ENCODE measurements at places on chromosomes 4 and X.

DNA sequence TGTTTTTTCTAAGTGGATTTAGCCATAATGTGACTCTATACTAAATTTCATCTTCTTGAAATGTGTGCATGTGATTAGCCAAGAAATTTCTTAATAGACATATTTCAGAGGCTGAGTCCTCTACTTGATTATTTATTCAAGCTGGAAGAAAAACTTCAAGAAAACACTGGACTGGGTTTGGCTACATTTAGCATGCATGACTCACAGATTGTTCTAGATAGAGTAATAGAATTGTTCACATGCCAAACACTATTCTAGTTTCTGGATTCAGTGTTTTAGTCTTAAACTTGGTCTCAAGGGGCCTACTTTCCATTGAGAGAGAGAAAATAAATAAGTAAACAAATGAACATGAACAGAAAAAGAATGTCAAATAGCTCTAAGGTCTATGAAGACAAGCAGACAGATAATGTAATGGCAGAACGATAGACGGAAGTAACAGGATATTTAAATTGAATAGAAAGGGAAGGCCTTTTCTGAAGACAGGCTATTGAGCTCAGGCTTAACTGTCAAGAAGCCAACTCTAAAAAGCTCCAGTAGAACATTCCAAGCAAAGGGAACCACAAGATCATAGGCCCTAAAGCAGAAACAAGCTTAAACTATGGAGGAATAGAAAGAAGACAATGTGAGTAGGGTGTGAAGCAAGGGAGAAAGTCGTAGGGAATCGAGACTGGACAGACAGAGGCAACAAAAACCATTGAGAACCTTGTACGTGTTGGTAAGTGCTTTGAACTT is 104.6 kb downstream of the TMEM144 start:
- no peak for DNase-seq

DNA sequence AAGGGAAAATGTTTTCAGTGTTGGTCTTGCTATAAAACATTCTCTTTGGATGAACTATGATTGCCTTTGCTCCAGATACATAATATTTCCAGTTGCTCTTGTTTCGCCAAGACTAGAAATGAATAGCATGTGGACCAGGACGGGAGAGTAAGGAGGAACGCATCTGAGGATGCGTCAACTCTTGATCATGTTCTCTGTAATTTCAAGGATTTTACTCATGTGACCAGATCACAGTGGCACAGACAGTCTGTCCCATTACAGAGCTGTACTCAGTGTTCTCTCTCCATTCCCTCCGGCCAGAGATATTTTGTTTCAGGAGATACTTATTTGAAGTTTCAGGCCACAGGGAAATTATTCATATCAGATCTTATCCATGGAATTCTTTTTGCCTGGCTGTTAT is 266.6 kb downstream of the MID1IP1 start:
- no peak for DNase-seq

GRCh38 chrX:154026136-154027021 is 6.7 kb upstream of the IRAK1 start:
- DNase-seq: no peak

DNA sequence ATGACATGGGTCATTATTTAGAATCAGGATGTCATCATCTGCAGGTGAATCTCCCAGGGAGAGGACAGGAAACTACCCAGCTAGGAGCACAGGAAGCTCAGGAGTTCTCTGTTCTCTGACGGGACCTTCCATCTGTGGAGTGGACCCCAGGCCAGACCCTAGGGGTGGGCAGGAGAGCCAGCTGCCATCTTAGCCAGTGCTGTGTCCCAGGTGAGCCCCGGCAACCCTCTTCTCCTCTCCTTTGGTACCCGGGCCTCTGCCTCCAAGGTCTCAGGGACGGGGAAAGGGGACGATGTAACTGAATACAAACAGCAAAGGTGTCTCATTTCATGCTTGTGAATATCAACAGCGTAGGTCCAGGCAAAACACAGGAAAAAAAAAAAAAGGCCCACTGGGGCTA is 48.5 kb downstream of the C4orf50 start:
- DNase-seq: no peak

DNA sequence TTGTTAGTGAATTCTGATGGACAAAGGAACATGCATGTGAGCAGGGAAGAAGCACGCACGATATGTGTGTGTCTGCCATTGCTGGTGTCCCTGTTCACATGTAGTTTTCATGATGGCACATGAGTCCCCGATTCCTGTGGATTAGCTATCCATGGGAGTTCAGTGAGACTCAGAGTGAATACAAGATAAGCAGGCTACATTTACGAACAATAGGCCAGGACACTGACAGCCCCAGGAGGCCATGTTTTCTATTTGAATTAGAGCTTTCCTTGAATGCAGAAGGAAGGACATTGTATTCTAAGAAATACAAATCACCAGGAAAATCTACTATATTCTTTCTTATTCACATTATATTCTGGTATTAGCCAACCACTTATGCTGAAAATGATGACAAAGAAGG is 171.4 kb downstream of the PPP1R2C start:
- DNase-seq: no peak

DNA sequence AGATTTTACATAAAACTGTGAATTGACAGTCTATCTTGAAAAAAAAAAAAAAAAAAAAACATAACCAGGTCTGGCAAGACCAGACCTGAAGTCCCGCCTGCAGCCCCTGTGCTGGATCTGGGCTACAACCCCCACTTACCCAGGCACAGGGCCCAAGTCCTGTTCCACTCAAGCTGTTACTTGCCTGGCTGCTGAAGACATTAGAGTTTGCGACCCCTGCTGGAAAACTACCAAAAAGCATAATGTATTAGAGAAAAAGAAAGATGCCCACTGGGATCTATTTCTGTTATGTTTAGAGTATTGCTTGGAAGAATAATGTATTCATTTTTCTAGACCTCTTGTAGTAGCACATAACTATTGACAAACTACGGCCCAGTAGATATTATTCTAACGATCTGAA is 4.7 kb downstream of the HS3ST1 start:
- DNase-seq: no peak

DNA sequence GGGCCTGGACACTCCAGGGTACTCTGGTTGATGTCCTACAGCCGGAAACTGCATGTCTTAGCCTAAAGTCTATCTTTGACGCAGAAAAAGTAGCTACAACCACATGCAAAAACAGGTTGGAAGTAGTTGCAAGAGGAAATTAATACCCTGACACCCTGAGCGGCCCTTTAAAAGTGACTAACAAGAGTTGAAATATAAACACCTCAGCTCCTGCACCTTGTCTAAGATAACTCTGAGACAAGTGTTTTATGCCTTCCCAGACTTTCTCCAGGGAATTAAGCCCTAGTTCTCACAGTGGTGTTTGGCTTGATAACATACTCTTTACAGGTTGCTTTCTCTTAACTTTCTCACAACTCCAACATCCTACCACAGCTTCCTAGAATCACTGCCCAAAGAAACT is 943.1 kb downstream of the DMD start:
- DNase-seq: no peak

DNA sequence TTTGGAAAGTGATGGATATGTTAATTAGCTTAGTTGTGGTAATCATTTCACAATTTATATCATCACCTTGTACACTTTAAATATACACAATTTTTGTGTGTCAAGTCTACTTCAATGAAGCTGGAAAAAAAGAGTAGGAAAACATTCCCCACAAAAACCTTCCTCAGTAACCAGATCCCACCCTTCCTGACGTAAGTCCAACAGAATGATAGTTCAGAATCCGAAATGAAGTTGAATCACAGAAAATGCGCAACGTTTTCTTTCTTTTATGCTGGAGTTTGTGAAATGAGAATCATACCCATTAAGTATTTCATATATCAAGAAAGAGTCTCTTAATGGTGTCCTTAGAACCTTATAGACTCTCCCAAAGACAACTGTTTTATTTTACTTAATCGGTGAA is 292.9 kb downstream of the USP46 start:
- no peak for DNase-seq

DNA sequence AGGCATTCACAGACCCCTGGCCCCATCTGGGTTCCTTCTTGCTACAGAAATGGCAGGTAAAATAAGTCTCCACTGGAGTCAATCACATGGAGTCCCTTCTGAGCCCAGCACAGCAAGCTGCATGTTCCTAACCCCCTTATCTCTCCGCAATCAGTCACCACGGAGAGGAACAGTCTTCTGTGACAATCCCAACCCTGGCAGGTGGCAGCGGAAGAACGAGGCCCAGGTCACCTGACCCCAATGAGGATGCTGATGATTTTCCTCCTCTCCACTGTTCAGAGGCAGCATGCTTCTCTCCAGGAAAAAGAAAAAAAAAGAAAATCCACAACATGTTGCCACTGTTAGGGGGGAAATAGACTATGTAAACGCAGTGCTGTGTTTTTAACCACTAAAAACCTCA is 50.1 kb downstream of the TSPAN5 start:
- DNase-seq: no peak

DNA sequence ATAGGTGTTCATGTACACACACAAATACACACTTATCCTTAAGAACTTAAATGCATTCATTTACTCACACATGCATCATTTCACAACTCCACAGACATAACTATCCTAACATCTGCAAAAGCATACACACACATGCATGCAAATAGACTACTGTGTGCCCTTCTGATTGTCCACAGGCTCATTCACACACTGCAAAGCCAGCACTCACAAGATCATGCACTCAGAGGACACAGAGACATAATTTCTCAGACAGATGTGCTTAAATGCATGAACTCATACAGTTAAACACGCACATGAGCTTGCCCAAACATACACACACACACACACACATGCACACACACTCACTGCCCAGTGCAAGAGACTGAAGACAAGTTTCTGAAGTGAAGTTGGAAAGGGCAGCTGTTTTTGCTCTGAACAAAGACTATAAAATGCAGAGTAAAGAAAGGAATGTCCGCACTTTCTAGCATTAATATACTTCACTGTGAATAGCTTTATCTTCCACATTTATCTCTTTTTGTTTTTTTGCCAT is 1018.0 kb upstream of the HS3ST1 start:
- DNase-seq: no peak

DNA sequence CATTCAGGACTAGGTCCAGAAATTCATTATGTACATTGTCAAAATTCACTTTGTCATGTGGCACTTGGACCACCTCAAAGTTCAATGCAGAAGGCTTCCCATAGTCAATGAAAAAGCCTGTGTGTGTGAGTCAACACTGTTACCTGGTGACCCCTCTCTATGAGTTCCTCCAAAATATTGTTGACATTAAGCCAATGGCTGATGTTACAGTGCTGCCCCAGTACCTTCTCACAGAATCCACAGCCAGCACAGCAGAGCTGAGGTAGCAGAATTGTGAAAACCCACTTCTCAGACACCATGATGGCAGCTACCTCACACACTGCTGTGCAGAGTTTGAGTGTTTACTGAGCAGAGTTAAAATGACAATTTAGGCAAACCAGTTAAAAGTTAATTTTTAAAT is 22.4 kb upstream of the UGT2B4 start:
- DNase-seq: no peak

DNA sequence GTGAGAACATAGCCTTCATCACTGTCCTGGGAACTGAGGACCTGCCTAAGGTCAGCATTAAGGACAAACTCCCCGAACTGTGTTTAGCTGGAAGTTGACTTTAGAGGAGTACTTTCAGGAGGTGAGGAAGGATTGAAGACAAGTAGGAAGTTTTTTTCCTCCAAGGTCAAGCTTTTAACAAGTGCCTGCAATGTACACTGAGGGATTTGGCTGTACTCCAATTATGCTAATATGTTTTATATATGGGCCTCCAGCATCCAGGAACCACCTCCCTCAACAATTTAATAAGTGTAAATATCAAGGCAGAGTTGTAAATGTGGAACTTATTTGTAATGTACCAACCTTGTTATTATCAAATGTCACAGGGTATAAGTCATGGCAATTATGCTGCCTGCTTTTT is 726.2 kb downstream of the RPA4 start:
- DNase-seq: no peak

GRCh38 chr4:123163501-123163900 is 233.1 kb upstream of the SPRY1 start:
- DNase-seq: no peak

- no peak for DNase-seq
Measured at GRCh38 chr4:100789991-100790390, 272.2 kb upstream of the EMCN start.

DNA sequence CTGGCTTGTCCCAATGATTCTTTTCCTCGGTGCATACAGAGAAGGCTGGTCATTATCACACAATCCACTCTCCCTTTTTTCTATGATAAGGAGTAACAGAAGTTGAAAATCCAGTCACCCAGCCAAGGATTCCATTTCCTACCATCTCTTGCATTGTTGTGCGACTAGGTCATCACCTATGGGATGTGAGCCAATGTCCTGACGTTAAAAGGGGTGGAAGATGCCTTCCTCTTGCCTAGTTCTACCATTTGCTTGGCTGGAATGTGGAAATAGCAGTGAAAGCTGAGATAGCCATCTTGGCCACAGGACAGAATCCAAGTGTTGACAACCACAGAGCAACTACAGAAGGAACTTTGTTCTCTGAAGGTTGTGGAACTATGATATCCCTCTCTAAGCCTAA is 132.2 kb upstream of the KIT start:
- no peak for DNase-seq

DNA sequence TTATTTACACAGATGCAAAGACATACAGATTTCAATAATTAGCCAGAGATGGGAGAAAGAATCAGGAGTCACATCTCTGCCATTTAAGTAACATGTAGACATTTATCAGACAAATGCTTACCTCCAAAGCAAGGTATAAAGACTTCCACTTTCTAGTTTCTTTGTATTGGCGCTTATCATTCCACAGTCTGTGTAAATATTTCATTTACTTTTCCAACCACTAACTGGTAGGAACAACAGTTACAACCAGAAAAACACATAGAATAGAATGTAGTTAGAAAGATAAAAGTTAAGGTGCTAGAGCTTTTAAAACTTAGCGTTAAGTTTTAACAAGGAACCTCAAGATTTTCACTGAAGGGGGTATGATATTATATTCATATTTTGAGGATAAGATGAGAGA is 40.9 kb upstream of the UGT2B4 start:
- no peak for DNase-seq

DNA sequence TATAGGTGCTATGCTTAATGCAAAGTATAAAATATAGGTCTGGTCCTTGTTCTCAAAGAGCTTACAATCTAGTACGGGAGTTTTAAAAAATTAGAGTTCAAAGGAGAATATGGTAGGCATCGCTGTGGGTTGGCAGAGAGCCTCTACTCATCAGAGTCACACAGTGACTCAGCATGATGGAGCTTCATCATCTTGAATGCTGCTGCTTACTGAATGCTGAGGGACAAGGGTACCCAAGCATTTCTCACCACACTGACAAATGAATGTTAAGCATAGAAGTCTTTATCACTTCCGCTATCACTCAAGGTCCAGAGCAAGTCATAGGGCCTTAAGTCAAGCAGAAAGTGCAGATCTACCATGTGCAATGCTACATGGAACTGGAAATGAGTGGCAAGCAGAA is 268.6 kb upstream of the IGFBP7 start:
- DNase-seq: no peak

- no peak for DNase-seq
Measured at GRCh38 chr4:48979914-48980579, 6.0 kb upstream of the CWH43 start.

DNA sequence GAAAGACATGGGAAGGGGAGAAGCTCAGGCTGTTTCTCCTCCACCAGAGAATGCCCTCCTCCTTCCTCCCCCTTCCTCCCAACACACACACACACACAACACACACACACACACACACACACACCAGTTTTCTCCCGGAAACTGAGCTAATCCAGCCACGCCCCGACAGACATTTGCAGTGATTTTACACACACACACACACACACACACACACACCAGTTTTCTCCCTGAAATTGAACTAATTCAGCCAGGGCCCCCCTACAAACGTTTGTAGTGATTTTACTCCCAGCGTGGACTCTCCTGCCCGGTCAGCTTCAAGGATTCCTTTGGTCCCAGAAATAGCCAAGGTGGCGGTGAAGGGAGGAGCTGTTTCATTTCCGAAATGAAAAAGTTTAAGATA is 32.9 kb upstream of the STX18 start:
- DNase-seq: no peak
